Progenitor cell of endocrine pancreas (in vitro differentiated cells): ENCODE measurements at places on chromosomes 4 and X.
A peak's percentile ranks its signal among the peaks of the same experiment; 100 is the strongest.

DNA sequence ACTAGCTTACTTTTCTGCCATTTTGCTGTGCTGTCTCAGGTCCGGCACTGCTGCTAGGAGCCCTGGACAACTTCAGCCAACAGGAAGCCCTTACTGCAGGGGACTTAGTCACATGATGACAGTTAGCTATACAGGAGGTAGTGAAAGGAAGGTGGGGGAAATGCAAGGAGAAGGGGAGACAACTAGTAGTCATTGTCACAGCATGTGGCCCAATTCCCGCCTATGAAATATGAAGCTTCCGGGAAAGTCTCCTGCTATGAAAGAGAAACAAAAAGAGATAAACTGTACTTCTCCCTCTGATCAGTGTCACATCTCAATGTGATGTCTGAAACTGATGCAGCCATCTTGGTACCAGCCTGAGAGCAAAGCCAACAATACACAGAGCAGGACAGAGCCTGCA, 71.6 kb downstream of the AMELX start:
- no peak overlapping the region for H3K4me3 ChIP-seq
- H3K4me1 ChIP-seq = no peaks in the 10 kb centered on the region
- H3K27ac ChIP-seq = no peak overlapping the region

DNA sequence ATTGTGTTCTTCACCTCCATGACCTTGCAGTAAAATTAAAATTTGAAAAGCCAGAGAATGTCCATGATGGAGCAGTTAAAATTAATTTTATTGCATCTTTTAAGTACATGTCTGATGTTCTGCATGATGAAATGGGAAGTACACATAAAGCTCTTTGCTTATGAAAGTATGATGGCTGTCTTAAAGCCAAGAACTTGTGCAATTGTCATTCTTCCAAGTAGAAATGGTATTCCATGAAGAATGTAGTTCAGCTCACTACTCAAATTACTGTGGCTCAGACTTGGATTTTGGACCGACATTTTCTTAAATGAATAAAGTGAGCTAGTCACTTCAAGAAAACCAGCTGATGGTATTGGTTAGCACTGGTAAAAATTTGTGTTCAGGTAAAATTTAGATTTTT, 161.7 kb upstream of the CXCL13 start:
- no peak overlapping the region for H3K27ac ChIP-seq
- peaks cover 11% of the 10 kb centered on the region for H3K27me3 ChIP-seq
- H3K36me3 ChIP-seq = no peaks in the 10 kb centered on the region
- DNase-seq = no peak
- H3K4me1 ChIP-seq = no peaks in the 10 kb centered on the region

GRCh38 chr4:102601586-102602227, 100.5 kb downstream of the NFKB1 start:
- H3K4me1 ChIP-seq = no peaks in the 10 kb centered on the region
- peak overlapping the region; percentile 44 for H3K27ac ChIP-seq
- DNase-seq = no peak
- no peaks in the 10 kb centered on the region for H3K27me3 ChIP-seq

- peak overlapping the region; percentile 38 for H3K27ac ChIP-seq
- H3K4me3 ChIP-seq = no peak overlapping the region
- H3K36me3 ChIP-seq = peaks cover 4% of the 10 kb centered on the region
- H3K27me3 ChIP-seq = no peaks in the 10 kb centered on the region
- peaks cover 19% of the 10 kb centered on the region for H3K4me1 ChIP-seq
These were observed 40.9 kb downstream of the KDM6A start for GRCh38 chrX:44913656-44914531.

DNA sequence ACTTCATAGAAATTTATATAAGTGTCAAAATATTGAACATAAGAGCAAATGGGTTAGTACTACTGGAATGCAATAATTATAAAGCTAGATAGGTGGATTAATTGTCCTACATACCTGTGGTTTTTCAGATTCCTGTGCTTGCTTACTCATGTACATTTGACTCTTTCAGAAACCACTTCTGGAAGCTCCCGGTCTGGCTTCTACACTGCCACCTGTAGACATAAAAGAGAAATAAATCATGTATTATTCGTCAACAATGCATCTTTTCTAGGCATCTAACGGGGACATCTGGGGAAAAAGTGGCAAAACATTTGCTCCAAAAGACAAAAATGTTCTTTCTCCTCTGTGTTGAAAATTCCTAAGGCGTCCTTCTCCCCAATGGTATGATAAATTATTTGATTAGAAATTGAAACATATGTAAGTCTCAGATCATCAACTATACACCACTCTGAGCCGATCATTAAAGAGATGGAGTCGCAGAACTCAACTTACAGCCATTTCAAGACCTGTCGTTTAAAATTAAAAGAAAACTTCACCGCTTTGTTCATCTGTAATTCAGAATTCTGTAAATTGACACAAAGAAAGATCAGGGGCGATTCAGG, 648.7 kb upstream of the DIPK2B start:
- peaks cover 7% of the 10 kb centered on the region for H3K36me3 ChIP-seq
- peak overlapping the region; percentile 91 for H3K4me3 ChIP-seq
- DNase-seq = no peak
- no peaks in the 10 kb centered on the region for H3K27me3 ChIP-seq

GRCh38 chrX:11666164-11666563, 444 bp upstream of the ARHGAP6 start:
- H3K36me3 ChIP-seq = no peaks in the 10 kb centered on the region
- peaks cover 64% of the 10 kb centered on the region for H3K27me3 ChIP-seq
- no peak for DNase-seq

DNA sequence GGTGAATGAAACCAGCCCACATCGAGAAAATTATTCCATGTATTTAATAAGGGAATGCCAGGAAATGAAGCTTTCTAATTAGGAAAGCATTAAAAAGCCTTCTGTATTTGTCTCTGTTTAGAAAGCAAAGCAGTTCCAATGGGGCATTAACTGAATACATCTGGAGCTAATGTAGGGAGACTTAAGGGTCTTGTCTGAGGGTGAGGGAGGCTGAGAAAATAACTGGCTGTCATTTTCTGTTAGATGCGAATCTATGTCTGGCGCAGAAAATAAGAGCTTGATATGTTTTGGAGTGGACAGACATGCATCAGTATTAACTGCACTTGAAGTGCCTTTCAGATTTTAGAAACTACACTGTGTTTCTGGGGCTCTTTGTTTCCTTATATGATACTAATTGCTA, 111.3 kb downstream of the KLHL8 start:
- peaks cover 14% of the 10 kb centered on the region for H3K4me1 ChIP-seq
- peaks cover 11% of the 10 kb centered on the region for H3K36me3 ChIP-seq
- no peak for DNase-seq
- no peaks in the 10 kb centered on the region for H3K27me3 ChIP-seq

GRCh38 chrX:68822641-68823410, 6.0 kb upstream of the EFNB1 start:
- DNase-seq = no peak
- no peak overlapping the region for H3K4me3 ChIP-seq
- H3K27ac ChIP-seq = no peak overlapping the region
- H3K27me3 ChIP-seq = no peaks in the 10 kb centered on the region
- H3K4me1 ChIP-seq = peaks cover 2% of the 10 kb centered on the region
- H3K36me3 ChIP-seq = no peaks in the 10 kb centered on the region

DNA sequence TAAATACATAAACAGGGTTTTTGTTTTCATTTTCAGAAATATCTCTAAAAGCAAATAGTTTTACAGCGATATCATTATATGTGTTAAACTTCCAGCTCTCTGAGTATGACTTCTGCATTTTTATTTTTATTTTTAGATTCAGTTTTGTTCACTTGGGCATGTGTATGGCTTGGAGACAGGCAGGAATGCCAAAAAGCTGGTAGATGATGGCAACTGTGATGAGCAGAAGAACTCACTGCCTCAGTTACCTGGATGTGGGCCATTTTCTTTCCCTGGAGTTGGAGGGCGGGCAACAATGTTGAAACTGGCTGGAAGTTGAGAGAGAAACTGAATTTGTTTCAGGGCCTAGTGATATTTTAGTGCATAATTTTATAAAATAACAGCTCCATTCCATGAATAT, 266.4 kb downstream of the ARHGAP24 start:
- H3K27ac ChIP-seq = no peak overlapping the region
- no peak for DNase-seq
- H3K27me3 ChIP-seq = no peaks in the 10 kb centered on the region
- H3K36me3 ChIP-seq = no peaks in the 10 kb centered on the region

- DNase-seq = no peak
- H3K27ac ChIP-seq = no peak overlapping the region
- peaks cover 4% of the 10 kb centered on the region for H3K27me3 ChIP-seq
- H3K36me3 ChIP-seq = no peaks in the 10 kb centered on the region
- H3K4me3 ChIP-seq = no peak overlapping the region
These were observed 70.8 kb upstream of the CHRDL1 start for GRCh38 chrX:110866421-110866820.

GRCh38 chrX:145292218-145292617, 44.9 kb downstream of the SPANXN1 start:
- no peak overlapping the region for H3K27ac ChIP-seq
- no peak overlapping the region for H3K4me3 ChIP-seq
- H3K36me3 ChIP-seq = no peaks in the 10 kb centered on the region
- no peaks in the 10 kb centered on the region for H3K27me3 ChIP-seq

DNA sequence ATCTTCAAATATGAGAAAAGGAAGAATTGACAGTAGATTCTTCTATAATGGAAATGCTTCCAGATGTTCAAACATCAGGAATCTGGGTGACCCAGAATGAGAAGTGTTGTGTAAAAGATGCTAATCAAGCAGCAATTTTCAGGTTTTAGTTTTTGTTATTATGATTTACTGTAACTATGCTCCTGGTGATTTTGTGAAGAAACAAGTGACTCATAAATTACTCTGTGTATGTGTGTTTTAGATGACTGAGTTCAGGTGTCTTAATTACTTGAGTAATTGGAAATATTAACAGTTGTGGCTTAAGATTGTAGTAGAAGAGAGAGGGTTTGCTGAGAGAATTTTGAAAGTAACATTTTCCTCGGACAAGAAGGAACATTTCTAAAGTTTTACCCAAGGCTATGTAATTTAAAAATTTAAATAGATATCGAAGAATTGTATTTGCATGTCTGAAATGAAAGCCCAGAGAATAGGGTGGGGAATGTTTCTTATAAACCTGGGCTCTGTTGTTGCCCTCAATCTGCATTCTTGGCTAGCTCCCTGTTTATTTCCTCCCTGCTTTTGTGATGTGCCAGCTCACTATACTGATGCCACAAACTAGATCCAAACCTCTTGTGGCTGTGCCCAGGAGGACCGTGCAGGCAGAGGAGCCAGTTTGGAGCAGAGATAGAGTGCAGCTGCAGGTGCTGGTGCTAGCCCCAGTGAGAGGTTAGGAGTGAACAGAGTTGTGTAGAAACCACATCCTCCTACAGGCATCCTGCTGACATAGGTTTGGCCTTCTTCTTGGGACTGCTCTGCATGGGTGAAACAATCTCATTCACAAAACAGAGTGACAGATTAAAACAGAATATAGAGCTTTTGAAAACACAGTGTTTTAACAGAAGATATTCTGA, 25.4 kb upstream of the TNIP3 start:
- H3K27me3 ChIP-seq = no peaks in the 10 kb centered on the region
- no peaks in the 10 kb centered on the region for H3K36me3 ChIP-seq
- DNase-seq = no peak
- H3K4me1 ChIP-seq = no peaks in the 10 kb centered on the region

- DNase-seq = no peak
- no peak overlapping the region for H3K4me3 ChIP-seq
- H3K27me3 ChIP-seq = peaks cover 8% of the 10 kb centered on the region
- no peaks in the 10 kb centered on the region for H3K4me1 ChIP-seq
- no peak overlapping the region for H3K27ac ChIP-seq
These were observed 133.3 kb upstream of the PJA1 start for GRCh38 chrX:69298466-69299140.

DNA sequence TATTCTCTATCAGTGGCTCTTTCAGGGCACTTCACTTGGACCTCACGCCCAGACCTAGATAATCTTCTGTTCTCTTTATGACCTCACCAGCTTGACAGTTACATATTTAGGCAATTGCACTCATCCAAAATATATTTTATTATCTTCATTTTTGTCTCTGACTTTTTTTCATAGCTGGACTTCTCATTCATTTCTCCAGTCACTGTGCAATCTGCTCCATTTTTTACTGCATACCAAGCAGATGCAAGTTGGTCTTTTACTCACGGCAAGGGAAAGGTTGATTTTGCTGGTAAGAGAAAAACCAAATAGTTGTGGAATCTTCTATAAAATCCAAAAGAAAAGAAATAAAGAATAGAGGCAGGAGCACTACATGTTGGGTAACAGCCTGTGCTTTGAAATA, 31.7 kb downstream of the MAD2L1 start:
- H3K36me3 ChIP-seq = no peaks in the 10 kb centered on the region
- DNase-seq = no peak
- no peak overlapping the region for H3K4me3 ChIP-seq
- peaks cover 11% of the 10 kb centered on the region for H3K4me1 ChIP-seq
